Activated T-cell treated with anti-CD3 and anti-CD28 coated beads, Interleukin-2, amount 50 U/mL, for 24 hours (primary cell): ENCODE measurements at places on chromosomes 4 and X.

DNA sequence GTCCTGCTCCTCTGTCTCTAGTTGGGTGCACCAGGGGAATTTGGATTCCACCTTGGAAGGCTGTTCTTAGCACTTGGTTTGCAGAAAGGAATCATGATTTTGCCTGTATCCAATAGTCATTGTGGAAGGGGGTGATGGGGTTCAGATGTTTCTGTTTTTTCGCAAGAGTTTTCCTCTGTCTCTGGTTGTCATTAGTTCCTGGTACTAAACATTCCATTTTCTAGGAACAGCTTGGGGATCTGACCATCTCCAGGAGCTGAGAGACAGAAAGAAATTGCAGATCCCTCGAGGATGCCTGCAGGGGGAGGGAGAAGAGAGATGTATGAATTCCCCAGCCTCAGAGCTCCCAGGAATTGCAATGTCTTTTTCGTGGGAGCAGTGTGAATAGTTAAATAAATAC is 70.9 kb downstream of the CYTL1 start:
- no peaks in the 10 kb centered on the region for H3K36me3 ChIP-seq
- H3K4me1 ChIP-seq = peaks cover 14% of the 10 kb centered on the region
- no peak overlapping the region for H3K27ac ChIP-seq
- no peak for DNase-seq

GRCh38 chr4:82721819-82722423 is 76.7 kb downstream of the SCD5 start:
- no peak overlapping the region for H3K4me3 ChIP-seq
- no peak for DNase-seq
- no peaks in the 10 kb centered on the region for H3K36me3 ChIP-seq
- no peak overlapping the region for H3K27ac ChIP-seq
- no peaks in the 10 kb centered on the region for H3K27me3 ChIP-seq

GRCh38 chrX:54494989-54495813 is 833 bp downstream of the FGD1 start:
- no peaks in the 10 kb centered on the region for H3K36me3 ChIP-seq
- H3K27ac ChIP-seq = no peak overlapping the region
- DNase-seq = no peak
- H3K4me3 ChIP-seq = peak overlapping the region; percentile 62

GRCh38 chr4:87697272-87697671 is 47.2 kb downstream of the DMP1 start:
- DNase-seq = no peak
- H3K4me3 ChIP-seq = no peak overlapping the region
- H3K4me1 ChIP-seq = no peaks in the 10 kb centered on the region
- H3K27me3 ChIP-seq = peaks cover 15% of the 10 kb centered on the region
- no peak overlapping the region for H3K27ac ChIP-seq
- H3K36me3 ChIP-seq = no peaks in the 10 kb centered on the region

DNA sequence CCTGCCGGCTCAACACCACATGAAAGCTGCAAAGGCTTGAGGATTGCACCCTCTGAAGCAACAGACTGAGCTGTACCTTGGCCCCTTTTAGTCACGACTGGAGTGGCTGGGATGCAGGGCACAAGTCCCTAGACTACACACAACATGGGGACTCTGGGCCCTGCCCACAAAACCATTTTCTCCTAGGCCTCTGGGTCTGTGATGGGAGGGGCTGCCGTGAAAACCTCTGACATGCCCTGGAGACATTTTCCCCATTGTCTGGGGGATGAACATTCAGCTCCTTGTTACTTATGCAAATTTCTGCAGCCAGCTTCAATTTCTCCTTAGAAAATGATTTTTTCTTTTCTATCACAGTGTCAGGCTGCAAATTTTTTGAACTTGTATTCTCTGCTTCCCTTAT is 123.5 kb upstream of the SMARCAD1 start:
- H3K27ac ChIP-seq = no peak overlapping the region
- no peaks in the 10 kb centered on the region for H3K36me3 ChIP-seq
- DNase-seq = no peak
- H3K4me1 ChIP-seq = no peaks in the 10 kb centered on the region
- no peak overlapping the region for H3K4me3 ChIP-seq

GRCh38 chr4:41169256-41169800 is 45.0 kb downstream of the APBB2 start:
- no peaks in the 10 kb centered on the region for H3K4me1 ChIP-seq
- H3K4me3 ChIP-seq = no peak overlapping the region
- no peaks in the 10 kb centered on the region for H3K36me3 ChIP-seq
- DNase-seq = no peak
- H3K27ac ChIP-seq = no peak overlapping the region

- no peak overlapping the region for H3K4me3 ChIP-seq
- H3K4me1 ChIP-seq = no peaks in the 10 kb centered on the region
- H3K27ac ChIP-seq = no peak overlapping the region
- peaks cover 20% of the 10 kb centered on the region for H3K36me3 ChIP-seq
Measured at GRCh38 chrX:72498782-72499181, 73.9 kb downstream of the HDAC8 start.

DNA sequence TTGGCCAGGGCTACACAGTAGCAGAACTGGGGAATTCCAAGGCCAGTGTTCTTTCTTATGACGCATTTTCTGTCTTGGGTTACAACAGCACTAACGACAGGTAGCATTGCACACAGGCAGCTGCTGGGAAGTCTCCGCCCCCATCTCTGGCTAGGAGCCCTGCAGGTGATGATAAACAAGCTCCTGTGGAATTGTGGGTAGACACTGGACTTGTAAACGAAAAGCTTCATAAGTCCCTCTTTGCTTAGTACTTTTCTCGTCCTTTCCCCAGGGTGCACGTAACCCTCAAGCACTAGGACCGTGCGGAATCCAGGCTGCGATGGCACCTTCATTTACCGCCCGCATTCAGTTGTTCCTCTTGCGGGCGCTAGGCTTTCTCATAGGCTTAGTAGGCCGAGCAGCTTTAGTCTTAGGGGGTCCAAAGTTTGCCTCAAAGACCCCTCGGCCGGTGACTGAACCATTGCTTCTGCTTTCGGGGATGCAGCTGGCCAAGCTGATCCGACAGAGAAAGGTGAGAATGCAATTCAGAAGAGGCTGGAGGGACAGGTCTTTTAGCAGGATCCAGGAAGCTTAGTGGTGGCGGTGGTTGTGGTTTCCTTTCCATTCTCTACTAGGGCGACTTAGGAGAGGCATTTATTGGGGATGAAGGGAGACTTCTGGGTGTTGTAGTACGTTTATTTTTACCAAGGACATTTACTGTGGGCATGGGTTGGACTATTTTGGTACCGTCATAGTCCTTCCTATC is at the start of gene FAAH2:
Gene FAAH2, plus strand, starts transcription at position 200 of the 745 bp plus-strand sequence. Its CDS starts 120 bp downstream, at position 320.
- peaks cover 54% of the 10 kb centered on the region for H3K4me1 ChIP-seq
- peak; percentile 65 for DNase-seq
- no peaks in the 10 kb centered on the region for H3K36me3 ChIP-seq

DNA sequence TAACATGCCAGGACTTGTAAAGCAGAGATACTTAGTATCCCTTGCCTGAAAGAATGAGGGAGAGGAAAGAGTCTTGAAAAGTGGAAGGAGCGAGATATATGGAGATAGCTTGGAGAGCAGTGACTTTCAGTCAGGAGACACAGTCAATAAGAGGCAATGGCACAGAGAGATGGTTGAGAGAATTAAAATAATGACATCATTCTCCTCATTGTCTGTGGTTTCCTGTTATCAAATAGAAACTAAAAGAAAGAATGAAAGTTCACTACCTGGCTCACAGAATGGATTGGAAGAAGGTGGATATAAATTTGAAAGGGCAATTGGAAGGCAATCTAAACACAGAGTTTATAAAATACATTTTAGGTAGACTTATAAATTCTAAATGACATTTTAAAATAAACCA is 760.2 kb upstream of the AADAT start:
- no peak for DNase-seq
- H3K36me3 ChIP-seq = no peaks in the 10 kb centered on the region
- H3K27ac ChIP-seq = no peak overlapping the region
- no peaks in the 10 kb centered on the region for H3K27me3 ChIP-seq

DNA sequence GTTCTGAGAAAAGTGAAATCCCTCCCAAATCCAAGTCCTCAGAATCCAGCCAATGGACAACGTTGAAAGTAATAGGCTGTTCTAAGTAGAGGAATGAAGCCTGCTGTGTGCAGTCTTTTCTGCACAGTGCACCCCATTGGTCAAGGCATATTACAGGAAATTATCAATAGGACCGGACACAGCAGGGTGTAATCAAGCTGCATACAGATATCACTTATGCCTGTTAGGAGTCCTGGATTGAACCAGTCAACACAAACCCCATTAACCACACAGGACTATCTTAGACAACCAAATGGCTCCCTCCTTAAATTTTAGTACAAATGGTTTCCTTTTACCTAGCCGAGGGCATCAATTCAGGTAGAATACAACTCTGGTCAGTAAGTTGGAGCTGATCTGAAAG is 34.2 kb upstream of the MAGEA8 start:
- no peak overlapping the region for H3K4me3 ChIP-seq
- no peak overlapping the region for H3K27ac ChIP-seq
- H3K4me1 ChIP-seq = no peaks in the 10 kb centered on the region
- no peak for DNase-seq
- peaks cover 80% of the 10 kb centered on the region for H3K27me3 ChIP-seq
- no peaks in the 10 kb centered on the region for H3K36me3 ChIP-seq

DNA sequence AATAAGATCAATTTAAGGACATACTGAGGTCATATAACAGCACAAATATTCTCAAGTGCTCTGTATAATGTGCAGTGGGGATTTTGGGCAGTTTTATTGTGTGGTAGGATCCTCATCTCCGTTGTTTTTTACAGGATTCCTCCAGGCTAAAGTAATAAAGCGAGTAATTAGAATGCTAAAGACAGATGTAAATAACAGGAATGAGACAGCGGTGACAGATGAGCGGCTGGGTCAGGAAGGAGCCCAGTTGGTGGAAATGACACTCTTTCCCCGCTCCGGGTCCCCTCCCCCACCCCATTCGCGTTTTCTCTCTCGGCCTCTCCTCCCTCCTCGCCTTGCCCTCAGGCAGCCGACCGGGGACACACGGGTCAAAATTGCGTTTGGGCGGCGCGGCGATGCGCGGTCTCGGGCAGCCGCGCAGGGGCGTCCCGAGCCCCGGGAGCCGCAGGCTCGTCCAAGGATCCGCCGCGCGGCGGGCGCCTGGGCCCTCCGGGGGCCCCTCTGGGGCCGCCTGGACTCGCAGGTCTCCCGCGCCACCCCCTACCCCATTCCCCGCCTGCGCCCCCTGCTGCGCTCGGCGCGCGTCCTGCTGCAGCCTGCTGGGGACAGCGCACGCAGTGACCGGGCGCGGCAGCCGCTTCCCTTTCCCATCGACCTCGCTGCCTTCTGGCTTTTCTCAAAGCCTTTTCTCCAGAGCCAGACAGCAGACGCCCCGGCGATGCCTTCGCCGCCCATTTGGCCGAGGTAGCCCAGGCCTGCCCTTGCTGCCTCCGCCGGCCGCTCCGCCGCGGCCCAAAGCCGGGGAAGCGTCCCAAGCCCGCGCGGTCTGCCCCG is 16.2 kb downstream of the POU4F2 start:
- no peak for DNase-seq
- H3K4me1 ChIP-seq = peaks cover 13% of the 10 kb centered on the region
- peak overlapping the region; percentile 64 for H3K4me3 ChIP-seq
- H3K27me3 ChIP-seq = peaks cover 75% of the 10 kb centered on the region
- no peak overlapping the region for H3K27ac ChIP-seq
- H3K36me3 ChIP-seq = no peaks in the 10 kb centered on the region

GRCh38 chrX:6472652-6473342 is 62.1 kb downstream of the VCX3A start:
- no peaks in the 10 kb centered on the region for H3K36me3 ChIP-seq
- H3K27me3 ChIP-seq = no peaks in the 10 kb centered on the region
- no peak for DNase-seq
- H3K4me1 ChIP-seq = no peaks in the 10 kb centered on the region

DNA sequence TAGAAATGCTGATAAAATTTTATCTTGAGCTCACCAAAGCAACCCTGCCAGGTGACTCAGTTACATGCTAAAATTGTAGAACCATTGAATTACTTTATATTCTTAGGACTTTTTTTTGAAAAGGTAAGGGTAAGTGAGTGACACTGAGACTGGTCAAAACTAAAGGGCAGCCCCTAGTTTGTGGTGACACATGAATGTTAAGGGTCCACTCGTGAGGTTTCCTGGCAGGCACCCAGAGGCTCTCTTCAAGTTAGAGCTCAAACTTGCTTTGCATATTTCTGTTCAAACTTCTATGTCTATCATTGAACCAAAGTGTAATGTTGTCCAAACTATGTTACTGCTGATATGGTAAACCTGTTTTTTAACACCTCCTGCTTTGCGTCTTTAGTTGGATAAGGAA is 30.5 kb downstream of the TMPRSS11D start:
- DNase-seq = no peak
- H3K4me3 ChIP-seq = no peak overlapping the region
- no peaks in the 10 kb centered on the region for H3K4me1 ChIP-seq
- peaks cover 9% of the 10 kb centered on the region for H3K27me3 ChIP-seq
- no peaks in the 10 kb centered on the region for H3K36me3 ChIP-seq
- H3K27ac ChIP-seq = no peak overlapping the region

- no peaks in the 10 kb centered on the region for H3K4me1 ChIP-seq
- no peak overlapping the region for H3K27ac ChIP-seq
- DNase-seq = no peak
- H3K4me3 ChIP-seq = no peak overlapping the region
Measured at GRCh38 chrX:1433646-1434357, 18.9 kb downstream of the ASMTL start.

DNA sequence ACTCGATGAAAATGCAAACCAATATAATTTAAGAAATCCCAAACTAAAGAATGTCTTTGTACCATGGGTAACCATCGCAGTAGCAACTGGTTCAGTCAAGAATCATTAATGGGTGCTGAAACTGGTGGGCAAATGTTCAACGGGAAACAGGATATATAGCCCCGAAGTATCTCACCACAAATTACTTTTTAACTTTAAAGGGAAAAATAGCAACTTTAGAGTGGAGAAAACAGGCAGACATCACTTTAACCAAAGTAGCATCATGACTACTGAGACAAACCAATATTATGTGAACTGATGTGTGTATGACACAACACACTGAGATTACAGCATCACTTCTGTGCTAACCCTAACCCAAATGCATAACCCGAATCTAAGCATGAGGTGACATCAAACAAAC is 33.8 kb upstream of the SLAIN2 start:
- no peak overlapping the region for H3K27ac ChIP-seq
- no peaks in the 10 kb centered on the region for H3K36me3 ChIP-seq
- peaks cover 3% of the 10 kb centered on the region for H3K27me3 ChIP-seq
- no peak overlapping the region for H3K4me3 ChIP-seq
- no peaks in the 10 kb centered on the region for H3K4me1 ChIP-seq

- H3K36me3 ChIP-seq = no peaks in the 10 kb centered on the region
- no peak for DNase-seq
- H3K4me3 ChIP-seq = no peak overlapping the region
- no peaks in the 10 kb centered on the region for H3K4me1 ChIP-seq
Measured at GRCh38 chrX:97290199-97290598, 406.5 kb downstream of the RPA4 start.
